ENCODE measurements at places on chromosomes 3 and 15.

- no peak for DNase-seq
Measured at GRCh38 chr3:9201266-9201665, 48.2 kb downstream of the SRGAP3 start.

GRCh38 chr3:143301031-143301901 lies 181.7 kb downstream of the CHST2 start:
- no peak for DNase-seq

GRCh38 chr3:141320399-141321108 lies 47.8 kb upstream of the ZBTB38 start:
- no peak for DNase-seq

DNA sequence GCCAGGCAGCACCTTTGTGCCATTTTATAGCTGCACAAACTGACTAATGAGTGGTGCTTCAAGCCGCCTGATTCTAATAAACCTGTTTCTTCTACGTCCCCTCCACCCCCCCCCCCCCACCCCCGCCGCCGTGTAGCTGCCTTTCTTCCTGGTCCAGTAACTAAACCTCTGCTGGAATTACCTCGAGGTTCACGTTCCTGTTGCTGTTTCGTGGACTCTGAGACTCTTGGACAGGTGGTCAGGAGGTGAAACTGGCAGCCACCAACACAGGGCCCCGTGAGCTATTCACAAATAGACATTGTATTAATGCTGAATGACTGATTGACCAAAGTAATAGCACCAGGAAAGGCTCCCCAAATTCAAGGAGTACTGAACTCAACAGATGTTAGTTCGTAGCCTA lies 73.9 kb downstream of the TRIM69 start:
- DNase-seq, result no peak

- DNase-seq, result no peak
Measured at GRCh38 chr15:51022206-51022605, 72.5 kb downstream of the TNFAIP8L3 start.

GRCh38 chr3:196918968-196919367 lies 23.4 kb downstream of the NCBP2 start:
- no peak for DNase-seq
